ENCODE measurements at places on chromosomes 12 and 14. TPM values are rescaled to one million over a fixed set of nuclear protein-coding genes. Genes with fewer than 3 reads are reported as not detected.

GZMH gene
- polyA plus RNA-seq = 0.85 TPM

DNA sequence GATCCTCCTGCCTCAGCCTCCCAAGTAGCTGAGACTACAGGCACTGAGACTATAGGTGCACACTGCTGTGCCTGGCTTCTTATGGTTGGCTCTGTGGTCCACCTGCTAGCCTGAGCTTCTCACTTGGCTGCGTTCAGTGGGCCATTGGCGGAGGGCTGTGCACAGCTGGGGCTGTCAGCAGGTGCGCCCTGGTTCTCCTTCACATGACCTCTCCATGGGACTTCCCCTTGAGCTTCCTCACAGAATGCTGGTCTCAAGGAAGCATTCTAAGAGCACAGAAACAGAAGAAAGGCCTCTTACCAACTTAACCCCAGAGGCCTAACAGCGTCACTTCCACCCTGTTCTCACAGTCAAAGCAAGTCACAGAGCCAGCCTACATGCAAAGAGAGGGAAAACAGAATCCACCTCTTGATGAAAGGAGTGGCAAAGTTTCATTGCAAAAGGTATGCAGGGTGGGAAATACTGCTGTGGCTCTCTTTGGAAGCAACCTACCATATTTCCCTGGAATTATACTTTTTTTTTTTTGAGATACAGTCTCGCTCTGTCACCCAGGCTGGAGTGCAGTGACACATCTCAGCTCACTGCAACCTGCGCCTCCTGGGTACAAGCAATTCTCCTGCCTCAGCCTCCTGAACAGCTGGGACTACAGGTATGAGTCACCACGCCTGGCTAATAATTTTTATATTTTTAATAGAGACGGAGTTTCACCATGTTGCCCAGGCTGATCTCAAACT, 9.3 kb downstream of the RILPL2 start:
- no peak for DNase-seq

GRCh38 chr12:12115514-12115913, 44.8 kb downstream of the BCL2L14 start:
- no peak for DNase-seq

DNA sequence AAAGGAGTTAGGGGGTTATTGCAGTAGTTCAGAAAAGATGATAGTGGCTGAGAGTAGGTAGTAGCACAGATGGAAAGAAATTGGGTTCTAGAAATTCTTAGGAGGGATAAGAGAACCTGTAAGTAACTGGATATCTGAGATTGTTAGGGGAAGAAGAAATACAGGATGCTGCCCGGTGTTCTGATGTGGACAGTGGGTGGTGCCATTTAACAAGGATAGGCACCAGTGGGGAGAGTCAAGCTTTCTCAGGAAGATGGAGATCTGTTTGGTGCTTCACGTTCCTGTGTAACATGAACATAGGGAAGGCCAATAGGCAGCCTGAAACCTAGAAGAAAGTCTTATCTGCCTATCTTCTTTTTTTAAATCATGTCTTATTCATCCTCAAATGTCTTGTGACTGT, 245.9 kb downstream of the NPAS3 start:
- no peak for DNase-seq

GRCh38 chr12:94792693-94793092, 142.3 kb upstream of the TMCC3 start:
- peak; percentile 81 for DNase-seq

GRCh38 chr14:91367173-91368171, 50.1 kb downstream of the CCDC88C start:
- DNase-seq = no peak

All from right lung (tissue), 10 donors.